ENCODE measurements at places on chromosomes 5 and 9.
A peak's percentile ranks its signal among the peaks of the same experiment; 100 is the strongest.

DNA sequence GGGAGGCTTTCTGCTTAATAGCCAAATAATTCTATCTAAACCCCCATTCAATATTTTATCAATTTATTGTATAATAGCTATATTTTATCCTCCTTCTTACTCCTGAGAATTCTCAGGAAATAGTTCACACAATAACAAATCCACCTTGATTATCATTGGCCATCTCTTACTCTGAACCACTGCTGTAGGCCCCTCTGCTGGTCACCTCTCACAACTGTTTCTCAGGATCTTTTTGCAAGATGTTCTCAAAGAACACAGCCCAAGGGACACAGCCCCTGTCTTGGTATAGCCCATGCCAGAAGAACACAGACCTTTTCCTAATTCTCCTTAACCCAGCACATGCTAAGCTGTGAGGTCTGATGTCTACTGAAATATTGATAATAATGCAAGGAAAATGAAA lies 74.9 kb upstream of the HTR4 start:
- no peak for DNase-seq

- no peak for DNase-seq
Measured at GRCh38 chr9:74940600-74940999, 12.1 kb downstream of the C9orf40 start.

DNA sequence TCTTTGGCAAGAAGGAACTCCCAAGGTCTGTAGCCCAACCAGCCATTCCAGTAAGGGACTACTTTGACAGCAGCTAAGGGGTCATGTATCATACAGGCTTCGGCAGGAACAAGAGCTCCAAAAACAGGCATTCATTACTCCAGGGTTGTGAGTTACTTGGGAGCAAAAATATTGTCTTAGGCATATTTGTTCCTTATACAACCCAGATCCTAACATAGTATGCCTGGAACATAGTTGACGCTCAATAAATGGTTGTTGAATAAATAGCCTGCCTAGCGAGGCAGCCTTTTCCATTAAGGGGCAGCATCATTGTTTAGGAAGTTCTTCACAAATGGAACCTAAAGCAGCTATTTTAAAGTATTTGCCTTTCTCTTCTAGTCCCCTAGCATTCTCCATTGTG lies 35.8 kb upstream of the FER start:
- no peak for DNase-seq

- DNase-seq: no peak
Measured at GRCh38 chr5:173913686-173914321, 25.7 kb downstream of the CPEB4 start.

GRCh38 chr5:74257645-74258313 lies 382.7 kb downstream of the ENC1 start:
- no peak for DNase-seq

DNA sequence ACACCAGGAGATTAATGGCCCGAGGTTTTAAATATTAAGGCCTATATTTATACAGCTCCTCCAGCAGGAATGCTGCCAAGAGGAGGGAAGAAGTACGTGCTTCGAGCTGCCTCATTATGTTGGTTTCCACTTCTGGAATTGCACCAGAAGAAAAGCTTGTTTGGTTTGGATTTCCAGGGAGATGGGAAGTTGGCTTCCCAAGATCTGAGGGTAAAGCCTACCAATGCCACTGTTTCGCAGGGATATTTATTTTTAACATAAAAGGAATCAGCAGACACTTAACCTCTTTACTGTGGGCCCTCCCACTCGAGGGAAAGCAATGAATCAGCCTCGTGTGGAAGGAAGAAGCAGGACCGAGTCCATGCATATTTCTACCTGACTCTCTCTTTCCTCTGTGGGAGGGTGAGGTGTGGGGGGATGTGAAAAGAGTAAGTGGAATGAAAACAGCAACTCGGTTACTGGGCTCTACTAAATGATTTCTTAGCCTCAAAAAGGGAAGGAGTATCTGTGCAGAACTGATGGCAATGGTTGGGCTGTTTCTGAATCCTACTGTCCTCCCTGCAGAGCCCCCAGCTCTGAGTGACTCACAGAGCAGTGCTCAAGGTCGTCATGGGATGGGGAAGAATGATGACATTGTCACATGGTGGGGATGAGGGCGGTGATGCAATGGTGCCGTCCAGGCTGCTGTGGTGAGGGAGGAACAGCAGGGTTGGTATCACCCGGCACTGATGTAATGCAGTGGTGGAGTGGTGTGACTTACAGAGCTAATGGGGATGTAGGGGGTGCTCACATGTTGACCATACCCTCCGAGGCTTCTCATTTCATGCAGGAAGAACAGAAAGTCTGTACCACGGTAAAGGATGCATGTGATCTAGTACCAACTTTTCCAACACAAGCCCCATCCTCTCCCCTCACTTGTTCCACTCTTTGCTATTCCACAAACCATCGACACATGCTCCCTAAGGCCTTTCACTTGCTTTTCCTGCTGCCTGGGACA lies 215.0 kb upstream of the PANK3 start:
- DNase-seq: no peak

GRCh38 chr9:94990897-94991561 lies 264.5 kb downstream of the AOPEP start:
- DNase-seq: no peak

DNA sequence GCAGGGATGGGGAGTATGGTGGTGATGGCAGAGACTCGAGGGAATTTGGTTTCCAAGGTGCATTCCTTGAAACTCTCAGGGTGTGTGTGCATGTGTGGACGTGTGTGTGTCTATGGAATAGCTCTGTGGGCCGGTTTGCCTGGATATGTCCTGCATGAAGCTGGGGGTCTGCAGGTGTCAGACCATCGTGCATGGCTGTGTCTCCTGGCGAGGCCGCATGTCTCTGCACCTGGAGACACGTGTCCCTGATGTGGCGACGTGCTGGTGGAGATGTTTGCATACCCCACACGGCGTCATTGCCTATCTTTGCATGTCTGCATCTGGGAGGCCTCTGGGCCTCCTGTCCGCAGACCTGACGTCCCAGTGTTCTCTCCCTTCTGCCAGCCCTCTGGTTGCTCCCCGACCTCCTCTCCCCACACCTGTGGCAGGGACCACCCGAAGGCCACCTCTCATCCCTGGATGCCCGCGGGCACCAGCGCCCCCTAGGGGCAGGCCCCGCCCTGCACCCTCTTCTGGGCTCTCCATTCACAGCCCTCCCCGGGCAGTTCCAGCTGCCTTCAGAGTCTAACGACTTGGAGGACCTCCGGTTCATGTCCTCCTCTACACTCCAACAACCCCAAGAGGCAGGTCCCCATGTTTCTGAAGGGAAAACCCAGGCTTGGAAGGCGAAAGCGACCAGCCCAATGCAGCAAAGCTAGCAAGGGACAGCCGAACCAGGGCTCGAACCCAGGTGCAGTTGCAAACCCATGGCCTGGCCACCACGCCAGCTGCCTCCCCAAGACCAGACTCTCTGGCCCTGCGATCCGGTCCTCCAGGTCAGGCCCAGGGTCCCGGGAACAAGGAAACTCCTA lies 88.6 kb downstream of the LMX1B start:
- peak; percentile 75 for DNase-seq

- no peak for DNase-seq
Measured at GRCh38 chr5:157870837-157871834, 12.2 kb upstream of the CLINT1 start.

DNA sequence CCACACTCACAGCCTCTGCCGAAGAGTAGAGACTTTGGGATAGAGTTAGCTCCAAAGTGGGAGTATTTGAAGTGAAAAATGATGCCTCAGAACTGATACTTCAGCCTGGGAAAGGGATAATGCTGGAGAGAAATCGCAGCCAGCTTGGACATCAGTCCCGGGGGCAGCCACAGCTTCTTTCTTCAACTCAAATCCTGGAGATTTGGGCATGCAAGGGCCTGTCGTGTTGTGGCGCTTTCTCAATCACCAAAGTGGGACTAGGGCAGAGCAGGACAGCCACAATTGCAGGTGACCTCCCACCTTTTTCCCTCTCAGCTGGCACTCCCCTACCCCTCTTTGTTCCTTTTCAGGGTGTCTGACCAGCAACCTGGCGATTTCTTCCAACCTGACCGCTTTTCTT lies 70.4 kb downstream of the UBAP1 start:
- no peak for DNase-seq

- no peak for DNase-seq
Measured at GRCh38 chr9:104743376-104743985, 4.0 kb upstream of the NIPSNAP3A start.

- DNase-seq: no peak
Measured at GRCh38 chr9:81649475-81650240, 39.7 kb downstream of the TLE1 start.
